ENCODE measurements at places on chromosomes 1 and 21.

GRCh38 chr1:116770625-116771024 is 16.4 kb downstream of the CD2 start:
- DNase-seq: no peak

DNA sequence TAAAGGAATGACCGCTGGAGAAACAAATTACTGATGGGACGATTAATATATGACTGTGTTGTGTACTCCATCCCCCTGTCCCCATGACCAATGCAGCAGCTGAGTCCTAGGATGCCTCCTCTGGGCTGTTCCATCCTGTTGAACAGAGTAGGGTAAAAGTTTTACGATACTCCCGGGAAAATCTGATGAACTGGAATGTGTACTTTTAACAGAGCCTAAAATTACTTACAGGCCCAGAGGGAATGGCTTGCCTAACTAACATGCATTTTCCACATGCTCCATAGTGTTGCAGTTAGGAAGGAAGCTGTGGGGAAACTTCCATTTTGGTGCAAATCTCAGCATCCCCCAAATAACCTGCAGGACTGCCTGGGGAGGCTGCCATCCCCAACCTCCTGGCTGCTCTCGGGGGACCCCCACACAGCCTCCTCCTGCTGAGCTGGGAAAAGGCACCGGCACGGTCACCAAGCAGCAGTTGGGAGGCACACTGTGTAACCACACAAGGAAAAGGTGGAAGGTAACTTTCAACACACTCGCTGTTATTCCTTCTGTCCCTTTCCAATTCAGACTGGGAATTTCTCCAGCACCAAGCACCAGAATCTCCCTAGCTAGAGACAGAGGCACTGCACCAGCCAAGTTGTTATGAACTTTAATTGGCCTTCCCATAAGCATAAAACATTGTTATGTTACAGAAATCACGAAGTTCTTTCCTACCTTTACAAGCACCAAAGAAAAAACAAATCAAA is 97.2 kb downstream of the BCAR3 start:
- DNase-seq: peak; percentile 33

DNA sequence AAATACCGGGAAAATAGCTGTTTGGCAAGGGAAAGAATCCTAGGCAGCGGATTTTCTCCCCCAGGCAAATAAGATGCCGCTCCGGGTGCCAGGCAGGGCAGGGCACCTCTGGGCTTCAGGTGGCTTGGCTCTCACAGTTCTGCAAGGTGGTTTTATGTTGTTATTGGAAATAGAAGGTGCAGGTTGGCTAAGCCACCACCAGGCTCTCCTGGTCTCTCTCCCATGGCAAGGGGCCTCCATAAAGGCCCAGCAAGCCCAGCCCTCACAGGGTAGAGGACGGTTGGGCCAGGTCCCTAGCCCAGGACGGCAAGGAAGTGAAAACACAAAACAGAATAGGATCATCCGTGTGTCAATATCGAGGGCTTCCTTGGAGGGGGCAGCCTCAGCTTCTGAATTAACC is 37.6 kb upstream of the GPR153 start:
- DNase-seq: no peak

GRCh38 chr1:41547781-41548560 is 63.5 kb upstream of the EDN2 start:
- no peak for DNase-seq

GRCh38 chr1:66388913-66389312 is 145.0 kb upstream of the SGIP1 start:
- DNase-seq: no peak

DNA sequence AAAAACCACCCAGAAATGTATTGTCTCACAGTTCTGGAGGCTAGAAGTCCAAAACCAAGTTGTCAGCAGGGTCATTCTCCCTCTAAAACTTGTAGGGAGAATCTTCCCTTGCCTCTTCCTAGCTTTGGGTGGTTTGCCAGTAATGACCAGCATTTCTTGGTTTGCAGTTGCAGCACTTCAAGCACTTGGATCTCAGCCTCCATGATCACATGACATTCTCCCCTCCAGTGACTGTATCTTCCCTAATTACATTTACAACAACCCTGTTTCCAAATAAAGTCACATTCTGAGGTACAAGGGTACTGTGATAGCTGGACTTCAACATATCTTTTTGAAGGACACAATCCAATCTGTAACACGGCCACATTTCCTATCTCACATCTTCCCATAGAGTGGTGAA is 37.2 kb downstream of the EVI5 start:
- peak; percentile 52 for DNase-seq
